ENCODE measurements at places on chromosomes 7 and 10. TPM values are rescaled to one million over a fixed set of nuclear protein-coding genes. Genes with fewer than 3 reads are reported as not detected.

- no peak for DNase-seq
- no peaks in the 10 kb centered on the region for H3K4me1 ChIP-seq
- no peaks in the 10 kb centered on the region for H3K36me3 ChIP-seq
- no peak overlapping the region for H3K27ac ChIP-seq
- H3K27me3 ChIP-seq = no peaks in the 10 kb centered on the region
Measured at GRCh38 chr7:78852951-78853350, 600.5 kb downstream of the MAGI2 start.

DNA sequence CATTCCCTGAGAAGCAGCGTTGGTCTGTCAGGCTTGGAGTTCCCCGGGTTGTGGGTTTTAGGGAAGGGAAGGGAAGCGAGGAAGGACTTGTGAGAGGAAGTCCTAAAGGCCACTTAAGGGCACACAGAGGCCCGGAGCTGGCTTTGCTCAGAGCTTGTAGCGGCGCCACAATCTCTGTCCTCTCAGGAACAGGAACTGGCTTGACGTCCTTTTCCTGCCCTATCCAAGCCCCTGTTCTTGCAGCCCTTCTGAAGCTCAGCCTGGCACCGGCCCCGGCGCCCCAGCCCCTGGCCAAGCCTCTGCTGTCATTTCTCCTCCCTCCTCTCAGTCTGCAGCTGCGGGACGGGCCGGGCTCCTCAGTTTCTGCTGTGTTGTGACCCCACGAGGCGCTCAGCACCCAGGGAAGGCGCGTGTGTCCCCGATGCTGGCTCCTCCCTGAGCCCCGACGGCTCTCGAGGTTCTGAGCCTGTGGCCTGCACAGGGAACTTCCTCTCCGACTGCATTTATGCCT, at the start of gene GIMAP8:
Gene GIMAP8 (plus strand): TSS at position 140 of the 511 bp plus-strand sequence. CDS start 16,069 bp downstream, outside the sequence.
- no peaks in the 10 kb centered on the region for H3K27me3 ChIP-seq
- DNase-seq = peak; percentile 59
- peaks cover 48% of the 10 kb centered on the region for H3K4me1 ChIP-seq
- peak within 1 kb of the TSS; percentile 80 for H3K4me3 ChIP-seq
- H3K36me3 ChIP-seq = no peaks in the 10 kb centered on the region

GRCh38 chr10:33612551-33612950, 278.1 kb upstream of the NRP1 start:
- no peak for DNase-seq
- no peaks in the 10 kb centered on the region for H3K27me3 ChIP-seq
- no peak overlapping the region for H3K27ac ChIP-seq

DNA sequence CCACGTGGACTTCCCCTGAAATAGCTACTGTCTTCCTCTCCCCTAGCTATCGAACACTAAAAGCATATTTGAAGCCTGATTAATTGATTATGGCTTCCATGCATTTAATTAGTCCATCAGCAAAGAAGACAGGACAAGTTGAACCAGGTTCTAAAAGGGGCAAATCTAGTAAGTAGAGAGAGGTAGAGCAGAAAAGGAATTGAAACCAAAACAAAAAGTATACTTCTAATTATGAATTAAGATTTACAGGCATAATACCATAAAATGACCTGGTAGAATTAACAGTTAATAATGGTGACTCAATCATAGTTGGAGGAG, 393 bp upstream of the DNAJC1 start:
- H3K36me3 ChIP-seq = no peaks in the 10 kb centered on the region
- peaks cover 30% of the 10 kb centered on the region for H3K4me1 ChIP-seq
- H3K4me3 ChIP-seq = peak overlapping the region; percentile 72

- H3K4me3 ChIP-seq = no peak overlapping the region
- H3K27ac ChIP-seq = no peak overlapping the region
- H3K27me3 ChIP-seq = no peaks in the 10 kb centered on the region
- H3K36me3 ChIP-seq = no peaks in the 10 kb centered on the region
- no peaks in the 10 kb centered on the region for H3K4me1 ChIP-seq
Measured at GRCh38 chr7:116331020-116331419, 120.7 kb downstream of the TES start.

- H3K27me3 ChIP-seq = no peaks in the 10 kb centered on the region
- peaks cover 8% of the 10 kb centered on the region for H3K36me3 ChIP-seq
- no peak overlapping the region for H3K27ac ChIP-seq
- no peak for DNase-seq
- no peaks in the 10 kb centered on the region for H3K4me1 ChIP-seq
Measured at GRCh38 chr7:141674702-141675101, 27.3 kb downstream of the DENND11 start.

- no peak overlapping the region for H3K4me3 ChIP-seq
- H3K27me3 ChIP-seq = no peaks in the 10 kb centered on the region
- no peaks in the 10 kb centered on the region for H3K4me1 ChIP-seq
- H3K27ac ChIP-seq = no peak overlapping the region
- H3K36me3 ChIP-seq = no peaks in the 10 kb centered on the region
Measured at GRCh38 chr7:18445483-18445882, 50.1 kb upstream of the HDAC9 start.

GRCh38 chr7:19437446-19437845, 271.4 kb downstream of the POLR1F start:
- no peaks in the 10 kb centered on the region for H3K36me3 ChIP-seq
- no peaks in the 10 kb centered on the region for H3K27me3 ChIP-seq
- no peak overlapping the region for H3K4me3 ChIP-seq
- no peak for DNase-seq
- H3K27ac ChIP-seq = no peak overlapping the region

DNA sequence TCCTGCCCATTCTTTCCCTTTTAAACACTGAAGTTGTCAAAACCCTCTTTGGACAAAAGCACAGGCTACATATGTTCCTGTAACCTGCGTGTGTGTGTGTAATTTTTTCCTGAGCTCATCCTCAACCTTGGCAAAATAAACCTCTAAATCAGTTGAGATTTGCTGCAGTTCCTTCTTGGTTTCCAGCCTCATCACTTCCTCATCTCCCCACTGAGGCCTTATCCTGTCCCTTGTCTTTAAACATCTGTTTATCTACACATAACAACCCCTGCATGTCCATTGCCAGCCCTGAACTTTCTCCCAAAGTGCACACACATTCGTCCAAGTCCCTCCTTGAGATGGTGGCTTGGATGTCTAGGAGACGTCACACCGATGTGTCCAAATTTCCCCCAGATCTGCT, 35.5 kb downstream of the LYZL2 start:
- H3K27me3 ChIP-seq = no peaks in the 10 kb centered on the region
- H3K4me1 ChIP-seq = no peaks in the 10 kb centered on the region
- H3K36me3 ChIP-seq = no peaks in the 10 kb centered on the region
- no peak for DNase-seq
- no peak overlapping the region for H3K27ac ChIP-seq

NYAP1 gene
- 0.18 TPM for total RNA-seq
